ENCODE measurements at places on chromosomes 1 and 21.

DNA sequence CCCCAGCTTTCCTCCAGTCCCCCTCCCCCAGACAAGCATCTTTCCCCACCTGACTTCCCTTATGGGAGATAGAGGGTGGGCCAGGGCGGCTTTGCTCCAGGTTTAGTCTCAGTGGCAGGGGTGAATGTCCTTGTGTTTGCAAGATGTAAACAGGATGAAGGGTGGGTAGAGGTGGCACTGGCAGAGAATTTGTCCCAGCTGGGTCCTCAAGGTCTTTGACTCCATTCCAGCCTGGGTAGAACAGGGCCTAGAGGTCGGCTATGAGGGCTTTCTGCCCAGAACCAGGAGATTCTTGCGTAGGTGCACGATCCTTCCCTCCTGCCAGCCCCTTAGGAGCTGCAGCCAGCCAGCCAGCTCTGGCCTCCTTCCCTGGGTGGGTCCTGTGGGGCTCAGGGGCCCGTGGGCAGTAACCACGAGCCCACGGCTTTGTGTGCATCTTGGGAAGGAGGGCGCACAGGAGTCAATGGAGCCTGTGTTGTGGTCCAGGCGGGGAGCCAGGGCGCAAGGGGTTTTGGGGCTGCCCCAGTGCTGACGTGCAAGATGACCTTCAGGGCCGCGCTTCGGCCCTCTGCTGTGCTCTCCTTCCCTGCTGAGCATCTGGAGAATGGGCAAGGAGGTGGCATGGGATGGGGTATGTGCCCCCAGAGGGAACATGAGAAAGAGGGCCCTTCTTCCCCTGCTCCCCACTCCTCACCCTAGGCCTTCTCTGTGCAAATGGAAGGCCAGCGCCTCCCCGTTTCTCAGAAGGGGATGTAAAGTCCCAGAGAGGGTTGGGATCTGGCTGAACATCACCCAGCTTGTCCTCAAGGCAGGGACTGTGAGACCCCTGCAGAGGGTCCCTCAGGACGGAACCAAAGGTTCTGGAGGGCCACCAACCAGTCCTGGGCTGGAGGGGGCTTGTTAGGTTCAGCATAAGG lies 15.7 kb downstream of the POU3F1 start:
- no peak for DNase-seq

- no peak for DNase-seq
These were observed 207.2 kb downstream of the PBX1 start for GRCh38 chr1:164765992-164766720.

- DNase-seq: no peak
These were observed 37.3 kb upstream of the RHOU start for GRCh38 chr1:228698017-228698329.

DNA sequence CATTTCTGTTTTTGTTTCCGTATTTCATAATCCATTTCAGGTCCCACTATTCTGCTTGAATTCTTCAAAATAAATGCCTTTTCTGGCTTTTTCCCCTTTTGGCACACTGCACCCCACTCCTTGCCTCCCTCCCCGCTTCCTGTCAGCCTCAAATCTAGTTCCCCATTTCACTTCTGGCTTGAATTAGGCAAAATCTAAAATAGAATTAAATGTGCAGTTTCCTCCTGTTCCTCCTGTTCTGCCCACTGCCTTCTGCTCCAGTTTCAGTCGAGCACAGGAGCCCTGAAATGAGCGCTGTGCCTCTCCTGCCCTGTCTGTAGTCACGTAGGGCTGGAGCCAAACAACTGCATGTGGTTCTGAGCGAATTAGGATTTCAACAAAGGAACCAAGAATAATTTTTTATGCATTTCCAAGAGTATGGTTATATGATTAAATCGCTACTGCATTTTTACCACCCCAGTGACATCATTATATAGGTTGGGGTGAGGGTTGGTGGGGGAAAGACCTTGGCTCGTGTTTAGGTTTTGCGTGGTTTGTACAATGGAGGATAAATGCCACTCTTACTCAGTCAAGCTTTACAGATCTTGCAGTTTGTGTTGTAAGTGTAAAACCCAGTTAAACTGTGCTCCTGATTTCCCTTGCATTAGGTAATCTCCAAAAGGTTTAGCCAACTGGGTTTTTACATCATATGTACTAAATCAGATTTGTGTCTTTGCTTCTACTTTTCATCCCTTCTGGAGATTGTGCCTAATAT lies 114.9 kb downstream of the VPS13D start:
- DNase-seq: no peak

DNA sequence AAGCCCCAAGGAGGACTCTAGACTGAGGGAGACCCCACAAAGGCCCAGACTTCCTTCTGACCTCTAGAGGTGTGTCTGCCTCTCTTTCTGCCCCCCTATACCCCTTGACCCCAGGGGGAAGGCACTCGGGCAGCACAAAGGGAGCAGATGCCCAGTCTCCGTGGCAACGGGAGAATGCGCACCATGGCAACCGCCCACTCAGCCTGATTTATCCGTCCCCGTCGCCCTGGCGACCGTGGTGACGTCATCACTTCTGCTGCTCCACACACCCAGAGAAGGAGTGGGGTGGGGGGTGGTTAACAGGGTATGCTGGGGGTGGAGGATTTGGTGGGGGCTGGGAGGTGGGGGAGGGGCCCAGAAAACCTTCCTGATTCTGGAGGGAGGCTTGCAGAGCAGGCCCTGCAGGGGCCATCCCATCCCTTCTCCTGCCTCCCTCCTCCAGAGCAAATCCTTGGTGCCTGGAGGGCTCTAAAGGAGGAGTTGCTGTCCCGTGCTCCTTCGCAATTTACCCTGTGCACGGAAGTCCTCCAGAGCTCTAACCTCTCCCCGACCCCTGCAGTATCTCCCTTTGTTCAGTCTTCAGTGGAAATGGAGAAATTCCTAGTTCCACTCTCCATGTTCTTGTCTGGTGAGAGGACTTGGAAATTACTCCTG lies 6.3 kb downstream of the CELF3 start:
- DNase-seq: peak; percentile 75
